Endothelial cell of coronary artery (primary cell): ENCODE measurements at places on chromosomes 12 and 14. TPM values are rescaled to one million over a fixed set of nuclear protein-coding genes. Genes with fewer than 3 reads are reported as not detected.

KRT80 gene
- total RNA-seq = 5.5 and 6.7 TPM in 2 replicates

ESRRB gene
- total RNA-seq = not detected in 2 replicates

NCAPD2 gene
- total RNA-seq = 37.8 and 52.2 TPM in 2 replicates

STYK1 gene
- total RNA-seq = 5.2 and 19.5 TPM in 2 replicates

NINJ2 gene
- 0.28 and 0.90 TPM in 2 replicates for total RNA-seq

SYCP3 gene
- total RNA-seq = 0.09 and 0.19 TPM in 2 replicates
